ENCODE measurements at places on chromosomes 7 and 10.

GRCh38 chr10:80196270-80196949 lies 8.9 kb downstream of the ANXA11 start:
- DNase-seq: no peak

DNA sequence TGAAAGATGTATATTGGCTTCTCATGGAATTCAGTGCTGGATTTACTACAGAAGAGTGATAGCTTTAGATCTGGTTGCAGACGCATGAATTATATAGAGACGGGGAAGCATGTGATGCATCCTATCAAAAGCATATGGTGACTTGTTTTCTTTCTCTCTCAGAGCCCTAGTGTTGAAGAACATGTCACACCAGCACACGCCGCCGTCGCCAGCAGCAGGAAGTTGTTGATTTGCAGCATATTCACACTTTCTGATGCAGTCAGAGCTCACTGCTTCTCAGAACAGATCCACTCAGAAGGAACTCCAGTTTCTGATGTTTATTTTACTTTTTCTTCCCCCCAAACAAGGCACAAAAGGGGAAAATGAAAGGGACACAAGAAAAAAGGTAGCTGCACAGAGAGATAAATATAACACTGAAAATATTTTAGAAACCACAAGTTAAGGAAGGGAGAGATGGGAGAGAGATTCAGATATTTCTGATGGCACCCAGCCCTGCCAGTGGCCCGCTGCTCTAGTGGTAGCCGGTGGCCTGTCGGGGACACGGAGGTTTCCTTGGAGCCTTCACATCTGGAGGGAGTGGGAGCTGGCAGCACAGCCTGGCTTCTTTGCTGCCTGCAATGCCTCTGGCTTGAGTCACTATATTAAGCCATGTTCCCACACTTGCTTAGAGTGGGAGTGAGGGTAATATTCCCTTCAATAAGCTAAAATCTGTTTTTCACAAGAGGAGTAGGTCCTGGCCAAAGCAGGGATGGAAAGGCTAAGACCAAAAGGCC lies 123.2 kb downstream of the NRP1 start:
- DNase-seq: peak; percentile 5

- no peak for DNase-seq
These were observed 208.4 kb downstream of the ACTR3B start for GRCh38 chr7:152967958-152968357.

DNA sequence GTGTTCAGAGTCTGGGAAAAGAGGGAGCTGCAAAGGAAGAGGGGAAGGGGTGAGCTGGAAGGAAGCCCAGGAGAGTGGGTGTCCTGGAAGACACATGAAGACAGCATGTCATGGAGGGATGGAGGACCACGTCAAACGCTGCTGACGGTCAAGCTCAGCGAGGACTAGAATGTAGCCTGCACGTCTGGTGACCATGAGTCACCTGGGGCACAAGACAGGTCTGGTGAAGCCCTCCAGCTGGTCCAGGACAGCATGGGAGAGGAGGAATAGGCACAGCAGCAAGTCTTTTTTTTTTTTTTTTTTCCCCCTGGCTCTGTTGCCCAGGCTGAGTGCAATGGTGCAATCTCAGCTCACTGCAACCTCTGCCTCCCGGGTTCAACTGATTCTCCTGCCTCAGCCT lies 19.6 kb upstream of the AMZ1 start:
- no peak for DNase-seq
